ENCODE measurements at places on chromosomes 1 and 21.

- no peaks in the 10 kb centered on the region for H3K27me3 ChIP-seq
- no peak overlapping the region for H3K27ac ChIP-seq
- H3K4me1 ChIP-seq: peaks cover 16% of the 10 kb centered on the region
- H3K4me3 ChIP-seq: no peak overlapping the region
- H3K36me3 ChIP-seq: peaks cover 5% of the 10 kb centered on the region
Observed at GRCh38 chr1:193181536-193181935, 4.9 kb downstream of the B3GALT2 start.

DNA sequence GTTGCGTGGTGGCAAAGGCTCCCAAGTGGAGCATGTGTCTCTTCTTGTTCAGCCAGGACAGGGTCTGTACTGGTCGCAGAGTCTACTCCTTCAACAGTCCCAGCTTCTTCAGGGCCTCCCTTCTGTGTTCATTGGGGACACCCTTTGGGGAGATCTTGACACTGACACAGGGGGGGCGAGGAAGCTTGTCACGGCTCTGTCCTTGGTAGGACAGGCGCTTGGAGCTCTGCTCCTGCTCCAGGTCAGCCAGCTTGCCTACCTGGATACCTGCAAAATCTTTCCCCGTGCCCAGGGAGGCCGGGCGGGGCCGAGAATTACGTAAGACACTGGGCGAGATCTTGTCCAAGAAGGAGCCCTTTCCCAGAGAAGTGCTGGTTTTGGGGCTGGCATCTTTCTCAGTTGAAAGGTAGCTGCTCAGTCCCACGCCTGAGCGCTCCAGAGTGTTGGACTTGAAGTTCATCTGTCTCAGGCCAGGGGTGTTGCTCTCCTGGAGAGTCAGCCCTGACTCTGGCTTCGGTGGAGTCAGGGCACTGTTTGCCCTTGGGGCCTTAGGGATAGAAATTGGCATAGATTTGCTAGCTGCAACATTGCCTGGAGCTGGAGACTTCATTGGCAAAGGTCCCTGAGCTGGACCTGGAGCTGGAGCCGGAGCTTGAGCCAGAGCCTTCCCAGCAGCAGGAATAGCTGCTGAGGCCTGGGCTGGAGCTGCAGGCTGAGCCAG, 10.5 kb downstream of the C1orf116 start:
- no peak for DNase-seq
- no peak overlapping the region for H3K4me3 ChIP-seq
- no peak overlapping the region for H3K27ac ChIP-seq
- no peaks in the 10 kb centered on the region for H3K36me3 ChIP-seq
- H3K4me1 ChIP-seq: no peaks in the 10 kb centered on the region

DNA sequence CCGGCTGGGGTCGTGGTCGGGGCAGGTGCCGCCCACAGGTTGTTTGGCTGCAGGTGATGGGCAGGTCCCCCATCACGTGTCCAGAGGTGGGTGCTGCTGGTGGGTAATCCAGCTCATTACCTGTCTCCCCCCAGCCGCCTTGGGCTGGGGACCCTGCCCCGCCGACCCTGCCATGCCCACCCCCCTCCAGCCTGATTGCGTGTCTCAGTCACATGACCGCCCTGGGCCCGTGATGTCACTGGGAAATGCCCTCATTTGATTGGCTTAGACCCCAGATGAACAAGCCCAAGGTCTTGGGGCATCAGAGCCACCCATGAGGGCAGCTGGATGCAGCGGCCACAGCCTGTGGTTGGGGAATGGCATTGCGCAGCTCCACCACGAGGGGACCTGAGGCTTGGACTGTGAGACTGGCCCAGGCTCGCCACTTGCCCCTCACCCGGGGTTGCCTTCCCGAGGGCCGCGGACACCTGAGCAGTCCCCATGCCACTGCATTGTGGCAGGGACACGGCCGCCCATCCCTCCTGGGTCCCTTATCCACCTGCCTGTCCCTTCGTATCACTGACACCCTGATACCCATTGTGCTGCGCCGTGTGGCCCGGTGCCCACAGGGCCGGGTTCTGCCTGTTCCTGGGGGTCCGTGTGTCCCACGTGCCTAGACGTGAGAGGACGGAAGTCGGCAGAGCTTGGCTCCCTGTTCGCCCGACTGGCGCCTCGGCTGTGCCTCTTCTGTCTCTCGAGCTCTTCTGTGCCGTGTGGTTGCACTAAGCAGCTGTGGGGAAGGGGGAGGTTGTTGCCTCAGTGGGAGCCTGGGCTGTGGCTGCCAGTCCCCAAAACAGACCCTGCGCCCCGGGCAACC, 68.0 kb downstream of the FAAP20 start:
- H3K36me3 ChIP-seq: peaks cover 1% of the 10 kb centered on the region
- H3K27ac ChIP-seq: peak overlapping the region; percentile 78
- peak overlapping the region; percentile 53 for H3K4me3 ChIP-seq
- peaks cover 14% of the 10 kb centered on the region for H3K4me1 ChIP-seq

- no peak overlapping the region for H3K27ac ChIP-seq
- peaks cover 13% of the 10 kb centered on the region for H3K4me1 ChIP-seq
- H3K36me3 ChIP-seq: no peaks in the 10 kb centered on the region
- H3K4me3 ChIP-seq: no peak overlapping the region
Observed at GRCh38 chr1:160068225-160068624, 1.7 kb downstream of the KCNJ10 start.

- no peak overlapping the region for H3K27ac ChIP-seq
- peaks cover 18% of the 10 kb centered on the region for H3K27me3 ChIP-seq
- no peak for DNase-seq
Observed at GRCh38 chr1:13674377-13674776, 25.6 kb upstream of the PRDM2 start.

DNA sequence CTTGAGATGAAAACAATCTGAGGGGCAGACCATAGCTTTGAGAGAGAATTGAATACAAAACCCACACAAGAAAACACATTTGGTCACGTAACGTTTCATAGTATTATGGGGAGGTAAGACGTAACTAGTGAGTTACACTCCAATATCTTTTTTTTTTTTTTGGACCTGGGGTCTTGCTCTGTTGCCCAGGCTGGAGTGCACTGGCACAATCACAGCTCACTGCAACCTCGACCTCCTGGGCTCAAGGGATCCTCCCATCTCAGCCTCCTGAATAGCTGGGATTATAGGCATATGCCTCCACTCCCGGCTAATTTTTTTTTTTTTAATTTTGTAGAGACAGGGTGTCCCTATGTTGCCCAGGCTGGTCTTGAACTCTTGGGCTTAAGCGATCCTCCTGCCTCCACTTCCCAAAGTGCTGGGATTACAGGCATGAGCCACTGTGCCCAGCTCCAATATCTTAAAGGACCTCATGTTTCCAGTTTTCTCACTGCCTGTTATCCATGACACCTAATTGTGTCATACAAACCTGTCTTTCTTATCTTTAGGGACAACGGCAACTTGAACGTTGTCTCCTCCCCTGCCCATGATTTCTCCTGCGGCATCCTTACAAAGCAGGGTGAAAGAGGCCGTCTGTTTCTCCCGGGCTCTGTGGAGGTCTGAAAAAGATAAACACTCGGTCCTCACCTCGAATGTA, 5.3 kb downstream of the TRIM45 start:
- no peak overlapping the region for H3K4me3 ChIP-seq
- H3K36me3 ChIP-seq: no peaks in the 10 kb centered on the region

Measured in activated naive CD4-positive, alpha-beta T cell treated with anti-CD3 and anti-CD28 coated beads, Interleukin-2, amount 10 ng/mL, durations not matched to agents 7 days and 5 days (primary cell).